ENCODE measurements at places on chromosomes 3 and 15. TPM values are rescaled to one million over a fixed set of nuclear protein-coding genes. Genes with fewer than 3 reads are reported as not detected.

The SSUH2 gene
- not detected for total RNA-seq

GRCh38 chr15:55661428-55661827, 73.3 kb upstream of the PYGO1 start:
- H3K27ac ChIP-seq: no peak overlapping the region
- peaks cover 7% of the 10 kb centered on the region for H3K4me1 ChIP-seq
- H3K36me3 ChIP-seq: no peaks in the 10 kb centered on the region
- no peak overlapping the region for H3K4me3 ChIP-seq
- DNase-seq: no peak

GRCh38 chr15:41825572-41826535, 2.0 kb upstream of the JMJD7 start:
- no peaks in the 10 kb centered on the region for H3K27me3 ChIP-seq
- H3K4me3 ChIP-seq: no peak overlapping the region
- peak; percentile 32 for DNase-seq
- H3K36me3 ChIP-seq: peaks cover 48% of the 10 kb centered on the region

DNA sequence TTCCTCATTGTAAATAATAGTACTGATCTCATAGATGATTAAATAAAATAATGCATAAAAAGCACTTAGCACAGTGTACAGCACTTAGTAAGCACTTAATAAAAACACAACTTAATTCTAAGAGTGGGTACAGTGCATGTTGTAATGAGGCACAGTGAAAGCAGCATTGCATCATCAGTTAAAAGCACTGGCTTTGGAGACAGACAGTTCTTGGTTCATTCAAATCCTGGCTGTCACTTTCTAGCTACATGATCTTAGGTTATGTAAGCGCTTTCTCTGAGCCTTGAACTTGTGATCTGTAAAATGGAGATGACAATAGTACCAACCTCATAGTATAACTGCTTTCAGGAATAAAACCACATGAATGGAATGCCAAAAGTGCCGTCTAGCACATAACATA, 151.5 kb downstream of the DPH6 start:
- no peak overlapping the region for H3K27ac ChIP-seq
- H3K4me1 ChIP-seq: no peaks in the 10 kb centered on the region
- DNase-seq: no peak
- H3K27me3 ChIP-seq: no peaks in the 10 kb centered on the region
- H3K4me3 ChIP-seq: no peak overlapping the region

The WDR53 gene
- 9.5 TPM for total RNA-seq
